ENCODE measurements at places on chromosomes 11 and 22.

DNA sequence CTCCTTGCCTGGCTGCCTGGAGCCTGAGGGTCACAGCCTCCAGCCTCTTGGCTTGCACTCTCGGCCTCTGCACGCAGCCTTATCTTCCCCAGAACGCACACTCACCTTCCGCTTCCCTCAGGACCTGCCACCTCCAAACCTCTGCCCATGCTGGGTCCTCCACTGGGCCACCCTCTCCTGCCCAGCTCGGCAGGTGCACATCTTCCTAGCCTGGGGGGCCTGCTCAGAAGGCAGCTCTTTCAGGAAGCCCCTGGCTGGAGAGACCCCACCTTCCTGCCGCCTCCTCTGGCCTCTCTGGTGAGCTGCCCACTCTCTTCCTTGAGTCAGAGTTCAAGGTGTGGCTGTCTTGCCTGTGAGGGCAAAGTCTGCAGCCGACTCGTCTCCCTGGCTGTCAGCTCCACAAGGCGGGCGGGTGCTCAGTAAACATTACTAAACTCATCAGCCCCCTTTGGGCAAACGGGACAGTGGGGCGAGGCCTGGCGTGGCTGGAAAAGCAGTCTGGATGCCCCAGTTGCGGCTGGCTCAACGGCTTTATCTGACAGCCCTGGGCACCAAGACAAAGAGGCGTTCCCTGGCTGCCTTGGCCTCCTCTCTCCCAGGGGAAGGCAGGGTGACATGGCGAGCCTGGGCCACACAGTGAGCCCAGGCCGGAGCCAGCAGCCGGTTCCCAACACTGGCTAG, 1.7 kb upstream of the LINC01488 start:
- no peak for DNase-seq

DNA sequence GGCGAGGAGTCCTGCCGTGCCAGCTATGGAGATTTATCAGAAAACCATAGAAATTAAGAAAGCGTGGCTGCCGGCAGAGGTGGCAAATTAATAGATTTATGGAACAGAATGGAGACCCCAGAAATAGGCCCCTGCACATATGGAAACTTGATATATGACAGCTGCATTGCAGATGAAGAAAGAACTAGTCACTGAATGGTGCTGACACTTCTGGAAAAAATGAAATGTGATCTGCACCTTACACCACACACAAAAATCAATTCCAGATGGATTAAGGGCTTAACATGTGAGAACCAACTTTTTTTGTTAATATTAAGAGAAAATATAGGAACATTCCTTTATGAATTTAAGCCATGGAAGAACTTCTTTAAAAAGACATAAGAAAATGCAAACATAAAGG, 40.3 kb upstream of the TSKU start:
- no peak for DNase-seq

DNA sequence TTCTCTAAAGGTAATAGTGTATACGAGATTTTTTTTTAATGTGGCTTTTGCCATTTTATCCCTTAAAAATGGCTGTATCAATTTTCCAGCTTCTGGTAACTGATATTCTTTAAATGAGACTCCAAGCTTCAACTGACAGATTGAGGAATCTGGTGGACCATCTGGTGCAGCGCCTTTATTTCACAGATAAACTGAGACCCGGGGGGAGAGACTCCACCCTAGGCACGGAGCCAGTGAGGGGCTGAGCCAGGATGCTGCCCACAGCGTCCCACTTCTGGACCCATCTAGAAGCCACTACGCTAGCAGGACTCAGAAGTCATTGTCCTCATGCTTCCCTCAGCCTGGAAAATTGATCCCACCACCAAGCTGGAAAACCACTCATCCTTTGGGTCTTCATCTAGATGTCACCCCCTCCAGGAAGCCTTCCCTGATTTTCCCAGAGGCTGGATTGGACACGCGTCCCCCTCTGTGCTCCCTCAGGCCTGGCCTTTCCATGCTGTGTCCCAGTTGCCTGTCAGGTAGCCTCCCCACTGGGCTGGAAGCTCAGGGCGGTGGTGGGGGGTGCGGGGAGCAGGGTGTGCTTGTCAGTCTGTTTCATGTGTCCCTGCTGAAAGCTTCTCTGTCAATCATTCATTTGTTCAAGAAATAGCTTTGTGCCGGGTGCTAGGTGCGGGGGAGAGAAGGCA, 12.3 kb upstream of the CD5 start:
- no peak for DNase-seq

DNA sequence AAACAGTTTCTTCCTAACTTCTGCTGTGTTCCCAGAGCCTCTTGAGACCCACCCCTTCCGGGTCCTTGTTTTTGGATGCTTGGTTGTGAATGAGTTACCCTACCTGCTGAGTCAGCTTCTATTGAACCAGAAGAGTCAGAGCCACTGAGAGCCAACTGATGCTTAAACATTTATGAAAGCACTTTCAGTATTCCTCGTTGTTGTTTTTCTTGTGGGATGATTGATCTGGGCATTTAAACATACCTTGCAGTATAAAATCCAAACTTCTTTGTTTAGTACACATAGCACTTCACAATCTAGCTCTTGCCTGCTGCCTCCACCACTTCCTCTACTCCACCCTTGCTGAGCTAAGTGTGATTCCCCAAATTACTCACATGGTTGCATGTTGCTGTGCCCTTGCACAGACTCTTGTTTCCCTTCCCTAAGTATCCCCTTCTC, 5.5 kb downstream of the PRSS23 start:
- no peak for DNase-seq

GRCh38 chr11:132253469-132254264, 883.3 kb downstream of the NTM start:
- DNase-seq = no peak

GRCh38 chr11:16186680-16187079, 169.7 kb downstream of the SOX6 start:
- no peak for DNase-seq

DNA sequence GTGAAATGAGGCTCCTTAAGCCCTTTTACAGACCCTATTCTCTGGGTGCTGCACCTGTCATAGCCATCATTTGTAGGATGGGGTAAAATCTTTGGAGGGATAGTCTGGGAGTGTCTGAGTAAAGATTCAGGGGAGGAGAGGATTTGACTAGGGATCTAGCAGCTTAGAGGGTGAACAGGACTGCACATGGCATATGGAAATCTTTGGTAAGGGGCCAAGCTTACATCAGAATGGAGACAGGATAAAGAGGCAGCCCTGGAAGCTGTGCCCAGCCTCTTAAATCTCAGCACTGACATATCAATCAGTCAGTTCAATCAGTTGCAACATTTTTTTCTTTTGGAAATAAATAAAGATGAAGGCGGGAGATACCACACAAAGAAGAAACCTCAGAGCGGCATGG, 301.8 kb upstream of the CADM1 start:
- DNase-seq = no peak

DNA sequence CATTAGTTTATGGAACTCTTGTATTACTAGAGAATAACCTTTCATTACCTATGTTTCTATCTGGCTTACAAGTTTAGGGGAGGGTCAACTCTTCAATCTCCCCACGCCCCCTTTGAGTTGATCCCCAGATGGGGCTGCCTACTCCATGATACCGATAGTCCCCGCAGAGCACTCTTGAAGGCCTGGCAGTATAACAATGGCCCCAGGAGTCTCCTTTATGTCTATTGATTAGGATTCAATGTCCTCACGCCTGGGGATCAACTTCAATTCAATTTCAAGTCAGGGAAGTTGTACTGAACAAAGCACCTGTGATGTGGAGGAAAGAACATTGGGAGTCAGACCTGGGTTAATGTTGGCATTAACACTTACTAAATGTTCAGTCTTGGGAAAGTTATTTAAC, 520.2 kb downstream of the METTL15 start:
- DNase-seq = no peak

- no peak for DNase-seq
These were observed 7.8 kb downstream of the ADAMTS8 start for GRCh38 chr11:130420478-130421198.

DNA sequence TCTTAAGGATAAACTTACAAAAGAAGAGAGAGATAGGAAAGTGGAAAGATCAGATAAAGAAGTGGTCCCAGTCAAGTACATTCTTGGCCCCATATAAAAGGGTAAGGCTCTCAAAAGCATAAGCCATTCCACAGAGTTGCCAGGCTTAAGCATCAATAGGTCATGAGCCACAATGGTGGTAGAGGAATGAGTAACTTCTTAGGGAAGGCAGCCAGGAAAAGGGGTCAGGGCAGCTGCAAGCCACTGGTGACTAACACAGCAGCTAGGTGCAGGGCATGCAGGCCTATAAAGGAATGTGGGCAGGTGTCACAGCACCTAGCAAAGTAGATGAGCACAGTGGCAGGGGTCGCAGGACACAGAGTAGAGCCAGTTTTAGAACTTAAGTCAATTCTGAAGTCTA, 302.6 kb upstream of the FAT3 start:
- no peak for DNase-seq

DNA sequence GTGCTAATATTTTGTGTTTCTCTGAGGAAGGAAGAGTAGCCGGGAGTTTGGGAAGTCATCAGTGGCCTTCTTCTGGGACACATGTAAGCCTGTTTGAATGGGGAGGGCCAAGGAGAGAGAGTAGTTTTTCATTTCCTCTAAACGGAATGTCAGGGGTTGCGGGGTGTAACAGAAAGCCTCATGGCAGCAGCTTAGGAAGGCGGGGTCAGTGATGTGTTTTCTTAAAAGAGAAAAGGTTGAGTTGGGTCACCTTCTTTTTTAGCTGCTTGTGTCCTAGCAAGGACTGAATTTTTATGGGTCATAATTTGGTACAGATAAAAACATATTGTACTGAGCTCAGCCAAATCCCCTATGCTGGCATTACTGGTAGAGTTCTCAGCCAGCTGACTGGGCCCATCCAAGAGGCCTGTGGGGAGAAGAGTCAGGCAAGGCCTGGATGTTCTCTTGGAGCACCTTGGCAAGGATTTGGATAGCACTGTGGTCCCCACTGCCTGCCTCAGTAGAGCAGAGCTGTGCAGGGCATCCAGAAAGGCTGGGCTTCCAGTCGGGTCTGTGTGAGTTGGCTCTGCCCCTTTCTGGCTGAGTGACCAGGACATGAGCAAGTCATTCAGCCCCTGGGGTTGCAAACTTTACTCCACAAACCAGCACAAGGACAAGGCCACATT, 29.4 kb upstream of the NAV2 start:
- DNase-seq = no peak

DNA sequence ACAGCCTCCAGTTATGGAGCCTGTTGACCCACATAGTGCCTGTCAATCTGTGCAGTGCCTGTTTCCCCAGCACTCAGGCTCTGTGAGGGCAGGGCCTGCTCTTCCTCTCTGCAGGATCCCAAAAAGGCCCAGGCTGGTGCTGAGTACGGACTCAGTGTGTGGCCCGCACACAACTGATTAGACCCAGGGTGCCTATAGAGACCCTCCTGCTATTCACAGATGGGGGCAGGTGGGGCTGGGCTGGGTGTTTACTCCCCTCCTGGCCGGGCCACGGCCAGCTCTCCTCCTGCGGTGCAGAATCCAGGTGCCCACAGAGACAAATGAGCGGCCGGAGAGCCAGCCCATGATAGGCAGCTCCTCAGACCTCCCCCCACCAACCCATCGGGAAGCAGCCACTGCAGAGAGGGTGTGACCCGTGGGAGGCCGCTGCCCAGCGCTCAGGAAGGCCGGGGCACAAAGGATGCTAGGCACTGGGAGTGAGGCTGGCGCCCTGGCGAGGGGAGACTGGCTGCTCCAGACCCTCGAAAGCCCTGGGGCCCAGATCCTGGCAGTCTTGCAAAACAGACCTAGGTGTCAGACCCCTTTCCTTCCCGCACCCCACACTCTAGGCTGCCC, 239.0 kb downstream of the CTTN start:
- DNase-seq = no peak

- no peak for DNase-seq
These were observed 35.5 kb downstream of the USP28 start for GRCh38 chr11:113839842-113840241.

GRCh38 chr11:115618428-115618827, 114.2 kb upstream of the CADM1 start:
- no peak for DNase-seq

GRCh38 chr11:15912825-15913224, 443.5 kb downstream of the SOX6 start:
- no peak for DNase-seq

- DNase-seq = no peak
These were observed 134.6 kb downstream of the CHST1 start for GRCh38 chr11:45530776-45531175.

DNA sequence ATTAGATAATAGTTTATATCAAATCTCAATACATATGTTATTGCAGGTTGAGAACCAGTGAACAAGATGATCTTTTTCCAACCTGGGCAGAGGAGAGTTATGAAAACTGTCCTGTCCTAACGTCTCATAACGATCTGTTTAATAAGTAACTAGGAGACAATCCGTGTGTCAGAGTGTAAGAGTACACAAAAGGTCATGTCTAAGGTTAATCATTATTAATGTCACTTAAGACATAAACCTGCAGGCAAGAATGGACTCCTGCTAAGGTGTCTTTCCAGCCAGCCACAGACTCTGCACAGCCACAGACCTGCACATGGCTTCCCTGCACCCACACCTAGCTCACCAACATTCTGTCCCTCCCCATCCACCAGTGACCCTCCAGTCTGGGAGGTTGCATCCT, 10.1 kb downstream of the SLC5A4 start:
- no peak for DNase-seq

GRCh38 chr22:27099946-27100722, 442.7 kb downstream of the MIAT start:
- DNase-seq = no peak

DNA sequence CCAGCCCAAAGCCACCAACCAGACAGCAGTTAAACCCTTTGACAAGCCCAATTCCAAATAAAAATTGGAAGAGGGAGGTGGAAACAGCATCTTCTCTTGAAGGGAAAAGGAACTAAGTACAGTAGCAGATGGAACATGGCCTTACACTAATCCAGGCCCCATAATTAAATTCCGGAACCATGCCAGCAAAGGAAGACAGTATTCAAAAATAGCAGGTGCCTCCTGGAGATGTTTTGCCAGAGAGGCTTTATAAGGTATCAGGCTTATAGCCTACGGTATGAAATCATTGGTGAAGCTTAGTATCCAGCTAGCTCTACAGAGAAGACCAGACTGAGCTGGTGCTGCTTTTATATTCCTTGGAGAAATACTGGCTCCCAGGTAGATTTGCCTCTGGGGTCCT, 344.1 kb upstream of the API5 start:
- DNase-seq = no peak

GRCh38 chr22:16804882-16805281, 20.3 kb downstream of the XKR3 start:
- DNase-seq = no peak

Data from stimulated activated CD4-positive, alpha-beta T cell treated with anti-CD3 and anti-CD28 coated beads, TNF-alpha, amount 100 ng/mL, for 48 hours (primary cell).